ENCODE measurements at places on chromosomes 13 and 19.

DNA sequence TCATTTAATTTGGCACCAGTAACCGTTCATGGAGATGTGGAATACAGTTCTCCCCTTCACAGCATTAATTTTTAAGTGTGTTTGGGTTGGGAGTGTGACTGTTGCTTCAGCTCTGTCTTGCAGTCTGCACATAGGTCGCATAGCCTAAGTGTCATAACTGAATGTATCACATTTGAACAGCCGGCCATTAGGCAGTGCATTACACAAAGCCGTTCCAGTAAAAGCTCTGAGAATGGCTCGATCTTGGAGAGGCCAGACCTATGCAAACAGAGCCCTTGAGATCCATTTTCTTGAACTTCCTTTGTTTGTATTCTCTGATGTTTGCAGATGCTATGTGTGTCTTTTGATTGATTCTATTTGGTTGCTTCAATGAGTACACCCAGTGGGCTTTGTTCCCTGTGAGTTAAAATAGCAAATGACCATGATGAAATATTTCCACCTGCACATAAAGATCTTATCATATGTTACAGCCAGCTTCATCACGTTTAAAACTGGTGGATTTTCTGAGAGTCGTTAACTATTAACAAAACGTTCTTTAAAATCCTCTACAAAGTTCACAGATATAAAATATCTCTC is 1104.9 kb upstream of the SLC10A2 start:
- no peak for DNase-seq

GRCh38 chr13:21399741-21400140 is 59.4 kb downstream of the ZDHHC20 start:
- no peak for DNase-seq

GRCh38 chr13:60755380-60756163 is 358.6 kb downstream of the TDRD3 start:
- no peak for DNase-seq

DNA sequence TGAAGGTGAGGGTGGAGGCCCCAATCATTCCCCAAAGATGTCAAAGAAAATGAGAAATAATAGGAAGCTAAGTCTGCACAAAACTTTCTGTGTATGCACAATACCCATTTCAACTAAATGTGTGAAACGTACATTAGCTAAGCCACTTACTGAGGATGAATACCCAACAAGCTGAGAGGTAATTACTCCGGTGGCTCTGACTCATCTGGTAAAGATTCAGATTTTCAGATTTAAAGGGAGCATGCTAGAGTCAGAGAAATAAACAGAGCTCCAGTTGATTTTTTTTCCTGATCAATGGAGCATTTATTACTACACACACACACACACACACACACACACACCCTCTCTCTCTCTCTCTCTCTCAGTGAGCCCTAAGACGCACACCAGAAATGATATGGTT is 194.8 kb upstream of the ARGLU1 start:
- no peak for DNase-seq

- peak; percentile 12 for DNase-seq
Measured at GRCh38 chr13:113663934-113664333, 3.1 kb upstream of the GRK1 start.

GRCh38 chr13:45584816-45585215 is 30.7 kb downstream of the ERICH6B start:
- no peak for DNase-seq

DNA sequence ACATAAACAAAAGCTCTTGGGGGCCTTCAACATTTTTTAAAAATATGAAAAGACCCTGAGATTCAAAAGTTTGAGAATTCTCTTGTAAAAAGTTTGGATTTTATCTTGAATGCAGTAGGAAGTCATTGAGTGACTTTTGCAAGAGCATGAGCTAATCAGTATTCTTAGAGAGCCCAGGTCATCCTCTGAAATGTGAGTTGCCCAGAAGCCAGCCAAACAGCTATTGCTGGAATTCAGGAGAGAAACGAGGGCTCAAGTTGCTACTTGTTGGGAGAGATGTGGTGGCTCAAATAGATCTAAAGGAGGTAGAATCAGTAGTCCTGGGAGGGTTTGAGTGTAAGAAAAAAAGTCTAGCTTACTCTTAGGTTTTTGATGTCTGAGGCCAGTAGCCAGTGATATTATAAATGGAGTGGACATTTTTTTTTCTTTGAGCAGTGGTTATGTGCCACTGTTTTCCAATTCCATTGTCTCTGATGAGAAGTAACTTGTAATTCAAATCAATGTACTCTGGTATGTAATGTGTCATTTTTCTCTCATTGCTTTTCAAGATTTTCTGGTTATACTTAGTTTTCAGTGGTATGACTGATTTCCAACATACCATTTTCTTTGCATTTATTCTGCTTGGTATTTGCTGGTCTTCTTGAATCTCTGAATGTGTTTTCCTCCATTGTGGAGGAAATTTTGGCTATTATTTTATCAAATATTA is 30.7 kb downstream of the LMO7 start:
- no peak for DNase-seq

- no peak for DNase-seq
Measured at GRCh38 chr13:82661126-82661525, 1221.1 kb downstream of the SLITRK1 start.

DNA sequence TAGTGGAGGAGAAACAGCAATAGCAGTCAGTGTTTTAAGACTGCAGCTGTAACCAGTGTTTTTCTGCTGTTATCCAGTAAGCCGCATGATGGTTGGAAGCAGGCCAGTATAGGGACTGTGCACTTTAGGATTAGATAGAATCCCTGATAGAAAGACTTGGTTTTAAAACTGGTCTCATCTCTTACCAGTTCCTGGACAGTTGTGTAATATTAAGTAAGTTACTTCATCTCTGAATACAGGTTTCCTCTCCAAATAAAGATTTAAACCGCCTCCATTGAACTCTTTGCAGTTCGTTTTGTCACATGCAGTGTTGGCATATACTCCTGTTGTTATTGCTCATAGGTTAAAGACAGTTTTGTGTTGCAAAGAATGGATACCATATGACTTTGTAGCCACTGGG is 25.6 kb downstream of the URI1 start:
- no peak for DNase-seq

DNA sequence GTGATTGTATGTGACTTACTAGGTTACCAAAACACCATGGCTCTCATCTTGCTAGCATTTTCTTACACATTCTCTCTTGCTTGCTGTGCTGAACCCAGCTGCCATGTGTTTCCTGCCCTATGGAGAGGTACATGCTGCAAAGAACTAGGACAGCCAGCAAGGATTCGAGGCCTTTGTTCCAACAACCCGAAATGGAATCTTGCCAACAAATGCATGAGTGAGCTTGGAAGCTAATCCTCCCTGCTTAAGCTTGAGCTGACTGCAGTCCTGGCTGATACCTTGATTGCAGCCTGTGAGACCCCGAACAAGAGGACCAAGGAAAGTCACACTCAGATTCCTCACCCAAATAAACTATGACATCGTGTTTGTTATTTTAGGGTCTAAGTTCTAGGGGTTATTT is 651.2 kb downstream of the SLITRK6 start:
- no peak for DNase-seq

- DNase-seq = no peak
Measured at GRCh38 chr13:113969311-113969972, 4.4 kb downstream of the C13orf46 start.

DNA sequence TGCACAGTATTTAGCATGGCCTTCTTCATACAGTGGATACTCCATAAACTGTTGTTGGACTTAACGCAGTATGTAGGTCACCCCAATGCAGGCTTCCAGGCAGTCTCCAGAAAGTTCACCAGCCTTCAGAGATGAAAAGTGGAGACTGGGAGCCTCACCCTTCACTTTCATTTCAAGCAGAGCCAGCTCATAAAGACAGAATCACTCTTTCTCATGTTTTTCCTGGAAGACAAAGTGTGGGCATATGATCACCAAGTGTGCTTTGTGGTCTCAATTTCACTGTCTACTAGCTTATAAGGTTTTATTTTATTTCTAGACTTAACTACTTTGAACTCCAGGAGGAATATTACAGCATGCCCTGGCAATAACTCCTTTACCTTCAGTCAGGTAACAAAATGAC is 26.3 kb upstream of the TNFSF11 start:
- no peak for DNase-seq

DNA sequence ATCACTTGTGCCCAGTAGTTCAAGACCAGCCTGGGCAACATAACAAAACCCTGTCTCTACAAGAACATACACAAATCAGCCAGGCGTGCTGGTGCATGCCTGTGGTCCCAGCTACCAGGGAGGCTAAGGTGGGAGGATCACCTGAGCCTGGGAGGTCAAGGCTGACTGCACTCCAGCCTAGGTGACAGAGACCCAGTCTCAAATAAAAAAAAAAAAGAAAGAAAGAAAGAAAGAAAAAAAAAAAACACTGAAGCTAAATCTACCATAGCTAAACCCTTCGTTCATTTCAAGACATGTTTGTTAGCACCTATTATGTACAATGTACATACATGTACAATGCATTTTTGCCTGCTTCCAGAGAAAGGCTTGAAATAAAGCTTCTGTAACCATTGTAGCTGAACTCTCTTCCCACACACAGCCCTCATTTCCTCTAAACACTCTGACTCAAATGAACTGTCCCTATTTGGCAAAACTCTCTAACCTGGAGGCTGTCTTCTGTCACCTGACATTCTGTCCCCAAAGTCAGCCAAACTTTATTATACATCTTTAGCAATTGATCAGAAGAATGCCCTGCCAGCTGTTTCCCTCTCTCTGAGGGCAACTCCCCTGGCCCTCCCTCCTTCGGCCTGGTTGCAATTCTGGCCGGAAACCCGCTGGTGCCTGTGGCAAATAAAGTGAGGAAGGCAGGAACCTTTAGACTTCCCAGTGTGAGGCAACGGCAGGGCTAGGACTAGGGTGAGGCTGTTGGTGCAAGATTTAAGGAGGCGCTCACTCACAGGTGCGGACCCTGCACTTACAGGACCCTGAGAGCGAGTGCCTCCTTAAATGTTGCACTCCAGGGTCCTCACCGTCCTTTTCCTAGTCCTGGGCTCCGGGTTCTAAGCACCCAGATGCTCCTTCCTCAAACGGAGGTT is 1.8 kb downstream of the ETHE1 start:
- no peak for DNase-seq

DNA sequence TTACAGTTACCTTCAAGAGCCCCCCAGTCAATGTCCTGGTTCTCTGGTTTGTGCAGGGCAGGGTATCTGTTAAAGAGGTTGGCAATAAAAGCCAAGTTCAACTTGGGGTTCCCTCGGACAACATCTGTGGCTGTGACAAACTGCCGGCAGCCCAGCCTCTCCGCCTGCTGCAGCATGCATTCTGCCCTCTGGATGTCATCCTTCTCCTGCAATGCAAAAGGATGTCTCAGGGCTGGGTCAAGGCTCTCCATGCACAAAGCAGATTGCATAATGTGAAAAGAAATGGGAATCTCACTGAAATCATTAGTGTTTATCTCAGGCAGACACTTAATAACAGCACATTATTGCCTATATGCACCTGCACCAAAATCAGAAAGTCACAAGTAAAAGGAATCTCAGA is 35.1 kb downstream of the LCP1 start:
- DNase-seq = peak; percentile 51

- DNase-seq = no peak
Measured at GRCh38 chr19:16949496-16950023, 60.8 kb downstream of the F2RL3 start.

GRCh38 chr13:21799671-21800070 is 128.8 kb downstream of the FGF9 start:
- DNase-seq = no peak

DNA sequence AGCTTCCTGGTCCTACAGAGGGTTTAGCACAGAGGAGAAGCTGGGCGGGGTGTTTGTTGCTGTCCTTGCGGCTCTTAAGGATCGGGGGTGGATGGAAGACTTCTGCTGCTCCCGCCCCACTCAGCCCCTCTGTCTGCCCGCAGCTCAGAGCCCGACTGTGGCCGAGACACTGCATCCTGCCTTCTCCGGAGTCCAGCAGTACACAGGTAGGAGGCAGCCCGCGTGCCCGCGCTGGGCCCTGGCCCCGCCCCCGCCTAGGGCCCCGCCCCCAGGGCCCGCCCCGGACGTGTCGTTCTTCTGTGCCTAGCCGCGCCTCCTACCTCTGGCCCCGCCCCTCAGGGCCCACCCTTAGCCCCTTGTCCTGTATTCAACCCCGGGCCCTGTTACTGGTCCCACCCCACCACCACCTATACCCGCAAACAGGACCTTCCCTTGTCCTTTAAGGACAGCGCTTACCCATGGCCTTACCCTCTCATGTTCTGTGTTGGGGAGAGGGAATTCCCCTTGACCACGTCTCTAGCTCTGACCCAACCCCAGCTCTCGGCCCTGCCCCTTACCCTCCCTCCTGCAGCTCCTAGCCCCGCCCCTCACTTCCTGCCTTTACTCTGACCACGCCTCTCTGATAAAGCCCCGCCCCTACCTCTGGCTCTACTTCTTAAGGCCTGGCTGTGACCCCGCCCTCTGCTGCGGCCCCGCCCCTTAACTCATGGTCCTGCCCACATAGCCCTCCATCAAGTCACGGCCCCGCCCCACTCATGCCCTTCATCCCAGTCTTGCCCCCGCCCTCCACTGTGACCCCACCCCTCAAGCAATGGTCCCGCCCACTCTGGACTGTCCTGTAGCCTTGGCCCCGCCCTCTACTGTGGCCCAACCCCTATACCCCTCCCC is 60.5 kb downstream of the CELF5 start:
- peak; percentile 86 for DNase-seq

DNA sequence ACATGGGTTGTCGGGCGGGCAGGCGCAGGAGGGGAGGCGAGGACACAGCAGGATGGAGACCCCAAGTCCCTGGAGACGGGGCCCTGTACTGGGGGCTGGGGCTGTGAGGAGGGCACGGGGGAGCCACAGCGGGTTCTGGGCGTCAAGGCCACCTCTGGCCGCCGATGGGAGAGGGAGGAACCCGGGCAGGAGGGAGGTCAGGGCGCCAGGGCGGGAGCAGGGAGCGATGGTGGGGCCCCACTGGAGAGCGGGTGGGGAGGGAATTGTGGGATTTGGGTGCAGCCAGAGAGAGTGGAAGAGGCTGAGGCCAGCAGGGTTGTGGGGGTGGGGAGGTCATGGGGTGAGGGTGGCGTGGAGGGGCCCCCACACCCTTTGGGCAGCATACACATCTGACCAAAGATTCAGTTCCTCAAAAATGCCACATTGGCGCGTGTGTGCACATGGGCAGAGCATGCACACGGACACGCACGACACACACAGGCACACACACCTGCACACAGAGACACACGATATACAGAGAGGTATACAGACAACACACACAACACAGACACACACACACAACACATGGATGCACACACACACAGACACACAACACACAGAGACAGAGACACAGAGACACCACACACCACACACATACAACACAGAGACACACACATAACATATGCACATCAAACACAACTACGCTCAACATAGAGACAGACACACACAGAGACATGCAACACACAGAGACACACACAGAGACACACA is 54.9 kb downstream of the AP1M1 start:
- DNase-seq = no peak

DNA sequence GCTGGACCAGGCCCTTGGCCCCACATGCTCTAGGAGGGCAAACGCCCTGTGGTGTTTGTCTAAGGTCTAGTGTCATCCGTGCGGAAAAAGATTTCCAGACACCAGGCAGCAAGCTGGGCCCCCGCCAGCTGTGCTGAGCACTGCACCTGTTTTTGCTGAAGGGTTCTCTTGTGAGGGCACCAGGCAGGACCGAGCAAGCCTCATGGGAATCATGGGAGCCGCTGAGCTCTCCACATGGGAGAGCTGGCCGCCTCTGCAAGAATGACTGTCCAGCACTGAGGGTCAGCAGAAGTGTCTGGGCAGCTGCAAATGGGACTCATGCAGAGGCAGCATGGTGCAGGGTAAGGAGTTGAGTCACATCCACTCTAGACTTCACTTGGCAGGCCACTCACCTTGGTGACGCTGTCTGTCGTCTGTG is 12.0 kb downstream of the B3GNT8 start:
- DNase-seq = no peak

All from glutamatergic neuron (in vitro differentiated cells).